ENCODE measurements at places on chromosomes 2 and 18. TPM values are rescaled to one million over a fixed set of nuclear protein-coding genes. Genes with fewer than 3 reads are reported as not detected.

- no peak for DNase-seq
These were observed 234.1 kb downstream of the MYT1L start for GRCh38 chr2:2096803-2097464.

TSPYL6 gene
- 0.14 TPM for total RNA-seq

ZNF385B gene
- 1.9 TPM for total RNA-seq

GREB1 gene
- 2.4 TPM for total RNA-seq

CYS1 gene
- total RNA-seq: 26.9 TPM

GRCh38 chr2:143356736-143357446, 227.7 kb downstream of the ARHGAP15 start:
- DNase-seq: no peak

DNA sequence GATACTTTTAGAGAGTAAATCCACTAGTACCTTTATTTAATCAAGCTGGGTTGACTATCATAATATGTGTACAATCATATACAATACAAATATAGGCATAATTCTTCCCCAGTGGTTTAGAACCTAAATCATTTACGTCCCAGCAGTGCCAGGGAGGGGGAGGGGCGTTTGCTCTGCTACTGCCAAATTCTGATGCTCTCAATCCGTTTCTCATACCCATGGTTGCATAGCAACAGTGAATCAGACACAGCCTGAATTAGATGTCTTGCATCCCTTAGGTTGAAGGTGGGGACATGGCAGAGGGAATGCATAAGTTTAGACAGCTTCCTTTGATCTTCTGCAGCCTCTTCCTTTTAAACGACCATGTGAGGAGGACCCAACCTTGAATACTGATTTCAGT, 135.4 kb downstream of the ABCA12 start:
- no peak for DNase-seq

STEAP3 gene
- 17.9 TPM for total RNA-seq

OR6B2 gene
- not detected for total RNA-seq

- DNase-seq: no peak
These were observed 37.2 kb downstream of the CASP10 start for GRCh38 chr2:201220102-201220570.

Data from thoracic aorta (tissue), 2 donors.